Suppressor macrophage treated with lipopolysaccharide for 1 hour (primary cell): ENCODE measurements at places on chromosomes 2 and 18.
A peak's percentile ranks its signal among the peaks of the same experiment; 100 is the strongest.

DNA sequence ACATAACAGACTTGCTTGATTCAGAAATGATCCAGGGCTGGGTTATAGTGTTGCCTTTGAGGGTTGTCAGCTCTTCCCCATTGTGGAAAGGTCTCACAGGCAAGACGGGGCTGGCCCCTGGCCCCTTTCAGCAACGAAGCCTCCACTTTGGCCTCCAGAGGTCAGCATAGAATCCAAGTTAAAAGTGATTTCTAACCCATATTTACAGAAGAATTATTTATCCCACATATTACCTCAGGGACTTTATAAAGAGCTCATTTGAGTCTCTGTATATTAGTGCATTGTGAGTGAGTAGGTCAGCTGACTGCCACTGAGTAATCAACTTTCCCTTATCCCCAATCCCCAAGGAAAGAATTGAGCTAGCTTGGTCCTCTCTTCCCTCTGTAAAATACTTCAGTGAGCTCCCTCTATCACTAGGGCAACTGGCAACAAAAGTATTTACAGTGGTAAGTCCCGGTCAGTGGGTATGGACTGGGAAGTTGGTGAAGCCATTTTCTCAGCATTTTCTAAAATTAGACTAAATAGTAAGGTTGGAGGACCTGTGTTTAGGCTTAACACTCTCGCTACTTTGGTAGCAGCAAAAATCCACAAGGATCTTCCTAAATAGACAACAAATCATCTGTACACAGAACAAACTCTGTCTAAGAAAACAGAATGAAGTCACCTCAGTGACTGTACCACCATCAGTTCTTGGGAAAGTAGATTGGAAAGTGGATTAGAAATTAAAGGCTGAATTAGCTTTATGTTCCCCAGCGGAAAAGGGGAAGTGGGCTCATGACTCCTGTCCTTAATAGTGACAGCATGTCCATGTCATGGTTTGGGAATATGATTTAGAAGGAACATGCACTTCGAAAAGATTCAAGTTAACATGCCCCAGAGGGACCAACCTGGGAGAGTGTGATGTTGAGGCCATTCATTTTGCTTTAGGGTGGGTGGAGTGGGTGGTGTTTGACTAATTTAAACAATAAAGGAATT is 171.0 kb upstream of the SIX3 start:
- peak; percentile 48 for DNase-seq

DNA sequence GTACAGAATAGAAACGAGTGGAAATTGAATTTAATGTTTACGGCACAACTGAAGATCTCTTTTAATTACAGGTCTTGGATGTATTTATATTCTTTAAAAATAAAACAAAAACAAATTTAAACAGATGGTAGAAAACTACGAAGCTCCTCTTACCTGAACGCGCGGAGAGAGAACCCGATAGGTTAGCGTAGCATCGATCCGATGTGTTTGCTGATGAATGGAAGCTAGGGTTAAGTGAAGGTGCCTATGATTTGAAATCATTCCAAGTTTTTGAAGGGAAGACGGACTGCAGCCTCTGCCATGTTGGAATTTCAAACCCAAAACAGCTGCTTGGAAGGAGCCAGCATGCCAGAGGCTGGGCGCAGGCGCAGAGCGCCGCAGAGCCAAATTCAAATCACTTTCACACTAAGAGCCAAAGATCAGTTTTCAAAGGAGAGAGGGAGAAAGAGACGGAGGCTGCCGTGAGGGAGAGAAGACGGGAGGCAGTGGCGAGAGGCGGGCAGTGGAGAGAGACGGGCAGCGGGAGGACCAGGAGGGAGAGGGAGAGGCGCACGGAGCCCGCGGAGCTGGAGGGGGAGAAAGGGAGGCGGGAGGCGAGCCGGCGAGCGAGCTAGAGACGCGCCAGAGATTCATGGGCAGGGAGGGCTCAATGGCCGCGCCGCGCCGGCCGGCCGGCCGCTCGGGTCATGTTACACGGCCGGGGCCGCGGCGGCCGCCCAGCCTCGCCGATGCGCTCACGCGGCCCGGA is at the start of gene FIGN:
FIGN (minus strand) TSS at position 324 of the 748 bp plus-strand sequence. CDS start 1,081 bp downstream, outside the sequence.
- DNase-seq = peak; percentile 0

DNA sequence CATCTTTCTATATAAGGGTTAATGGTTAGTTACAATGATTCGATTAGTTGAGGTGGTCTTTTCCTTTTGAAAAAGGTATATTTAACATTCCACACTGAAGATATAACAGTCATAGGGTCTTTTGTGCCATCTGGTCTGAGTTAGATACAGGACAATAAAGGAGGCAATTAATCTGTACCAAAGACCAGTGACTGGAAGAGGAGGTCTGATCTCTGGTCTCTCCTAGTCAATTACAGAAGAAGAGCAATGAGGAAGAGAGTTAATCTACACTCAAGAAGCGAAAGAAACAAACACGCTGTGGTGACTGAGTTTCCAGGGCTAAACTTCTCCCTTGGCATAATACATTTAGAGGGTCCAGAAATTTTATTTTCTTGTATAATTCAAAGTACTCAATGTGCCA is 20.7 kb upstream of the RMDN2 start:
- DNase-seq = no peak

- DNase-seq = peak; percentile 11
Measured at GRCh38 chr2:166344286-166345113, 31.2 kb downstream of the SCN9A start.

DNA sequence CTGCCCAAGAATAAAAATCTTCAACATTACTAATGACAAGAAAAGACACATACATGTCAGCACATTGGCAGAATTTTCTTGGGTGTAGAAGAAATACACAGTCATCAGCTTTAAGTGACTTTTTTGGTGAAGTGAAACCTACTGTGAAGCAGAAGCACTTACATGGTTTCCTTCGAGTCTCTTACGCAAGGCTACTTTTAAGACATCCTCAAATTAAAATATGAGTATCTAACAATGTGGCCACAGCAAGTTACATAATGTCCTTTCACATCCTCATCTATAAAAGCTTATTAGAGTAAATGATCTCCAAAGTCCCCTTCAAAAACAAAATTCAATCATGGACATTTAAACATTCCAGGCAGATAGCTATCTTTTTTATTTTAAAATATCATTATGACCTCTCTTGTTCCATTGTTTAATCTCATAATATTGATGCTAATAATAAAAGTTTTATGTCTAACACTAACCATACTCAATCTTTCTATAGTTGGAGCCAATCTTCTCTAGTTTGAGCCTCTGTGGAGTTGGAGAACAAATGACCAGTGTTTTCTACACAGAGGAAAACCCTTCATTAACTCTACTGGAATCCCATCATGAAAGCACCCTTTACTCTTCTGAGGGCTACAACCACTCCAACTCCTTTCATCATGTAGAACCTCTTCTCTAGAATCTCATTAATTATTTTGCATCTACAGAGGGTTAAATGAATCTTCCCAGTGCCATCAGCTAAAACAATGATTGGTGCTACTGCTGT is 182.2 kb upstream of the ZFP36L2 start:
- peak; percentile 81 for DNase-seq

GRCh38 chr18:7393080-7393479 is 162.2 kb downstream of the LRRC30 start:
- no peak for DNase-seq

- DNase-seq = no peak
Measured at GRCh38 chr2:101096619-101097142, 54.5 kb downstream of the TBC1D8 start.

DNA sequence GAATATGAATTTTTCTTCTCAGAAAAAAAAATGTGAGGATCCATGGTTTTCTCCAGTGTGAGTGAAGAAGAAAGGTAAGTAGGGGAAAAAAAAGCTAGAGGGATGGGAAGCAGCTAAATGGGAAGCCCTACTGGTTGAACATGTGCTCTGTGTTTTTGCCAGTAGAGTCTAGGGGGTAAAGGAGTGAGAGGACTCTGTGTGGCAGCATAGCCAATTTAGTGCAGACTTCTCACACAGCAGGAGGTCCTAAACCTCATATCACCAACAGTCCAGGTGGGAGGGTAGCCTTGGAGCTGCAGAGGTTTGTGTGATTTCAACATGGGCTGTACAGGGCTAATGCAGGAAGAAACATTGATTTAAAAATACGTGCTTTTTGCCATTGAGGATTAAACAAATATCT is 334.5 kb upstream of the SPHKAP start:
- no peak for DNase-seq

DNA sequence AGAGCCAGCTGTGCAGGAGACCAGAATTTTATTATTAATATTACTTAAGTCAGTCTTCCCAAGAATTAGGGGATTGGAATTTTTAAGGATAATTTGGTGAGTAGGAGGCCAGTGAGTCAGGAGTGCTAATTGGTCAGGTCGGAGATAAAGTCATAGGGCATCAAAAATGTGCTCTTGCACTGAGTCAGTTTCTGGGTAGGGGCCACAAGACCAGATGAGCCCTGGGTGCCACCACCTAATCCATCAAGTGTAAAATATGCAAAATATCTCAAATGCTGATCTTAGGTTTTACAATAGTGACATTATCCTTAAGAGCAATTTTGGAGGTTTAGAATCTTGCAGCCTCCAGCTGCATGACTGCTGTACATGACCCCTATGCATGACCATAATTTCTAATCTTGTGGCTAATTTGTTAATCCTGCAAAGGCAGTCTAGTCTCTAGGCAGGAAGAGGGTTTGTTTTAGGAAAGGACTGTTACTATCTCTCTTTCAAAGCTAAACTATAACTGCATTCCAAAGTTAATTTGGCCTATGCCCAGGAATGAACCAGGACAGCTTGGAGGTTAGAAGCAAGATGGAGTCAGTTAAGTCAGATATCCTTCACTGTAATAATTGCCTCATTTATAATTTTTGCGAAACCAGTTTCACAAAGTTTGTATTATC is 215.9 kb downstream of the RNF152 start:
- no peak for DNase-seq

DNA sequence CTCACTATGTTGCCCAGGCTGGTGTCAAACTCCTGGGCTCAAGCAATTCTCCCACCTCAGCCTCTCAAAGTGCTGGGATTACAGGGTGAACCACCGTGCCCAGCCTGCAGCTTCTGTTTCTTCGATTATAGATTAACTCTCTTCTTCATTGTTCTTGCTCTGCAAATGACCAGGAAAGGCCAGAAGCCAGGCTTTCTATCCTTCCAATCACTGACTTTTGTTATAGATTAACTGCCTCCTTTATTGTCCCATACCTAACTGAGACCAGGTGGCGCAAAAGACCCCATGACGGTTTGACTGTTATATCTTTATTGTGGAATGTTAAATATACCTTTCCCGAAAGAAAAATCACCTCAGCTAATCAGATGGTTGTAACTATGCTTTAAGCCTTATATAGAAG is 196.9 kb downstream of the MREG start:
- DNase-seq = no peak

DNA sequence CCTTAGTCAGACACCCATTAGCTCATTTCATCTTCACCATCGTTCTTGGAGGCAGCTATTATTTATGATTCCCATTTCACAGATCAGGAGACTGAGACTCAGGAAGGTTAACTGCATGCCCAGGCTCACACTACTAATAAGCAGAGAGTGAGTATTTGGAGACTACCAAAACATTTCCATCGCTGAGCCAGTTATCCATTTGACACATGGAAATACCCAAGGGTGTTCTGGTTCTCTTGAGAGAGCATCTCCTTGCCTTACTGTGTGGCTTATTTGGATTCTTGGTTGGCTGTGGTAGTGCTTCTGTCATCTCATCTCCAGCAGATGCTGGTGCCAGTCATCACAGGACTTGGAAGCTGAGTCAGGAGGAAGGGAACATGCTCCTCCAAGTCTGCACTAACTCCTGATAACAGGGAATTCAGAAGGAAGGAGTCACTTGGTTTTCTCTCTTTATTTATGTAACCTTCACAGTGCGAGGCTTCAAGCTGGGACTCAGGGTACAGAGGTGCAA is 55.2 kb downstream of the RASGRP3 start:
- DNase-seq = no peak

DNA sequence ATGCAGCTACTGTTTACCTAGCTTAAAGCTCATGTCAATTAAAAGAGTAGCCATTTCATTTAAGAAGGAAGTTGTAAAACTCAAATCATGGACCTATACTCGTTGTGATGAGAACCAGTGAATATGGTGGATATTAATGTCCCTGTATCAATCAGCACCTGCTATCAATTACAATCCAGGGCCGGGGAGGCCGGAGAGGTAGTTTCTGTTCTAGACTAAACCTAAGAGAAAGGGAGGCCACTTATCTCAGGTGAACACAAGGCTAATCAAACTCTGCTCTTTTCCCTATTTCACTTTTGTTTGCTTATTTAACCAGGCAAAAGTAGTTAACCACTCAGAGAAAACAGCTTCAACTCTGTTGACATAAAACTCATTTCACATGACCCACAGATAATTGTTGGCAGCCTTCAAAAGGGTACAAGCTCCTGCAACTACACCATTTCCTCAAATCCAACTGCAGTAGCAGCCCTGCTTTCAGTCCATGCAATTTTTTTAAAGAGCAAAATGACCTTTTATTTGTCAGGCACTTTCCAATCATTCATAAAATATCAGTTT is 27.8 kb upstream of the SLC9A2 start:
- no peak for DNase-seq

- DNase-seq = no peak
Measured at GRCh38 chr2:239318151-239318611, 82.6 kb downstream of the HDAC4 start.

GRCh38 chr18:13834496-13835015 is 10.6 kb downstream of the MC5R start:
- DNase-seq = no peak

- DNase-seq = no peak
Measured at GRCh38 chr18:50405582-50406271, 30.9 kb downstream of the SKA1 start.

- DNase-seq = no peak
Measured at GRCh38 chr2:145088756-145089155, 568.8 kb upstream of the ZEB2 start.

DNA sequence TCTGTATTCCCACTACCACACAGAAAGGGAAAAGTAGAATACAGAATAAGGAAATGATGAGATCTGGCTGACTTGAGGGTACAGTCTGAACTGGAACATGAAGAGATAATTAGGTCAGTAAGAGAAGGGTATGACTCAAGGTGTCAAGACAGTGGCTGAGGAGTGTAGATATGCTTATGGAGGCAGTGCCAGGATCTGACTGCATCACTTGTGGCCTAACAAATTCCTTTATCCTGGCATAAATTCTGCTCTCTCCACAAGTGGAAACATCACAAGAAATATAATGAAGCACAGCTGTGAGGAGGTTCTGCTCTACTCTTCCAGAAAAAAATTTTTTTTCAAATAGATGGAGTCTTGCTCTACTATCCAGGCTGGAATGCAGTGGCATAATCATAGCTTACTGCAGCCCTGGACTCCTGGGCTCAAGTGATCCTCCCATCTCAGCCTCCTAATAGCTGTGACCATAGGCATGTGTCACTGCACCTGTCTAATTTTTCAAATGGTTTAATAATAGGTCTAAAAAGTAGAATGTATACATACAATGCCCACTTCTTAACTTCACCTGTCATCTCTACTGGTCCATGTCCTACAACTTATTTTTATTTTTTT is 85.3 kb downstream of the C2orf74 start:
- DNase-seq = no peak

DNA sequence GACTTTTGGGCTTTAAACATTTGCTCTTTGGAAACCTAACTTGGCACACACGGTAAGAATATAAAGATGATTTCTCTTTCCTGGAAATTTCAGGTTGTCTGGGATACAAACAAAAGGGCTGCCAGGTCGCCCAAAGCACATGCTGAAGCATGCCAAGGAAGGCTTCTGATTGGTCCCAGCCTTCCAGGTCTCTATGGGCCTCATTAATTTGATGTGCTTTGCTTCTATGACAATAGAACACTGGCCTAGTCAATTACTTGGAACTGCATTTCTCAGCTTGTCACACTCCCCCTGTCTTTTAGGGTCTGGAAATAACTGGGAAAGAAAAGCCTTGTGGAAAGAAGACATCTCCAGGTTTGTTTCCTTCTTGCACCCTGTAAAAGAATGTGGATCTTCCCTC is 228.9 kb downstream of the ADCYAP1 start:
- no peak for DNase-seq
